ENCODE measurements at places on chromosomes 11 and 22.
A peak's percentile ranks its signal among the peaks of the same experiment; 100 is the strongest.

DNA sequence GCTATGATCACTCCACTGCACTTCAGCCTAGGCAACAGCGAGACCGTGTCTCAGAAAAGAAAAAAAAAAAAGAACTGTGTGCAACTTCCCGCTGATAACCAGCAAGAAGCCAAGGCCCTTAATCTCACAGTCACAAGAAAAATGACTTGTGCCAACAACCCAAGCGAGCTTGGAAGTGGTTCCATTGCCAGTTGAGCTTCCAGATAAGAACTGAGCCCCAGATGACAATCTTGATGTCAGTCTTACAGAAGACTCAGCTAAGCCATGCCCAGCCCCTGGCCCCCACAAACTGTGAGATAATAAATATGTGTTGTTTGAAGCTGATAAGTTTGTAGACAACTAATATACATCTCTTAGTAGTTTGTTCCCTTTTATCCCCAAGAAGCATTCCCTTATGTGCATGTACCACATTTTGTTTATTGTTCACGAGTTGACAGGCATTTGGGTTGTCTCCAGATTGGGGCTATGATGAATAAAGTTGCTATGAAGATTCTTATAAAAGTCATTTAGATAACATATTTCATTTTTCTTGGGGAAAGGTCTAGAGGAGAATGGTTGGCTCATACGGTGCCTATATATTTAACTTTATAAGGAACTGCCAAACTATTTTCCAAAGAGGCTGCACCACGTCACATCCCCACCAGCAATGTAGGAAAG lies 85.9 kb downstream of the TIMP3 start:
- no peak for DNase-seq

GRCh38 chr11:123080015-123080414 lies 18.1 kb upstream of the HSPA8 start:
- no peak for DNase-seq

DNA sequence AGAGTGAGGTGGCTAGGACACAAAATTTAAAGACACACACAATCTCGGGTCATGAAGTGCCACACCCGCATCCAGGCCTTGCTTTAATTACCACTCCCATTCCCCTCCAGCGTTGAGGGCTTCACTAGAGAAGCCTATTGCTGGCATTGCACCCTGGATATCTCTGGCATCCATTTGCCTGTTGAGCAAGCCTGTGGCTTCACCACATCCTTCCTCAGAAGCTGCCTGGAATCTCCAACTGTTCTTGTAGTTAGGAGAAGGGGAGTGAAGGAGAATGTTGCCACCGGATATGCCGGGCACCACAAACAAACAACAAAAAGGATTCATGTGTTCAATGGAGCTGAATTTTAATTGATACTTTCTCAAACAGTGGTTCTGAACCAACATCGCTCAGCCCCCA lies 34.4 kb upstream of the RCN1 start:
- DNase-seq, result peak; percentile 29

- no peak for DNase-seq
Measured at GRCh38 chr22:19113429-19113828, 8.8 kb downstream of the DGCR2 start.

- no peak for DNase-seq
Measured at GRCh38 chr22:23085351-23085671, 15.0 kb downstream of the GNAZ start.

DNA sequence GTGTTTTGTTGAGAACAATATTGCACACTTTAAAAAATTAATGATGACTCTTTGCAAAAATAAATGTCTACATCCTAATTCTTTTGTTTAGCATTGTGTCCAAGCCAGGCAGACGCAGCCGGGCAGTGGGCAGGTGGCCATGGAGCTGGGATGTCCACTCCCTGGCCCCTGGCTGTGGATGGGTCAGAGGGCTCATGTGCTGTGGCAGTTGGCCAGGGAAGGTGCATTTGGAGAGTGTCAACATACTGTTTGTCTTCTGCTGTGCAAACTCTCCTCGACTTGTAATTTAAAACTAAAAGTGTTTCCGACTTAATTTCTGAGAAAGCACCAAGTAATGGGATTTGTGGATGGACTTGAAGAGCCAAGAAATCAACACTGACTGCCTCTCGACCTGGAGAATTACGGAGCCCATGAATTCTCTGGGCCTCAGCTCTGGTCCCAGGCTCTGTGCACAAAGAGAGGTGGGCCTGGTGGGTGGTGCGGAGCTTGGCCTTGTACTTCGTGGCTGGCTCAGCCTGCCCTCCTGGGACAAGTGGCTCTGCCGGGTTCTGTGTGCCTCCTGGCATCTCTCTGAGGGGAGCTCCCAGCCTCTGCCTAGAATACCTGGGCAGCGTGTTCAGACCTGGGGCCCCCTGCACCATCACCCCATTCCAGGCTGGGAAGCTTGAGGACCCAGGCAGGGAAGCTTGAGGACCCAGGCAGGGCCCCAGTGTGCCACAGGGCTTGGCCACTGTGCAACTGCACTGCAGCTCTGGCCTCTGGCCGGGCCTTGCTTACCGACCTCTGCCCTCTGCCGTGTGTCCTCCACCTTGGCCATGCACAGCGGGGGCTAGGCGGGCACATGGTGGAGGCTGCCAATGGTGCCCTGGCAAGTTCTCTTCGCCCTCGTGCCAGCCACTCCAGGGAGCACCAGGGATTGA lies 46.4 kb downstream of the RTN4R start:
- no peak for DNase-seq

GRCh38 chr11:1113405-1114201 lies 38.9 kb downstream of the MUC2 start:
- DNase-seq, result no peak

GRCh38 chr22:48918585-48919186 lies 909.0 kb downstream of the BRD1 start:
- no peak for DNase-seq

DNA sequence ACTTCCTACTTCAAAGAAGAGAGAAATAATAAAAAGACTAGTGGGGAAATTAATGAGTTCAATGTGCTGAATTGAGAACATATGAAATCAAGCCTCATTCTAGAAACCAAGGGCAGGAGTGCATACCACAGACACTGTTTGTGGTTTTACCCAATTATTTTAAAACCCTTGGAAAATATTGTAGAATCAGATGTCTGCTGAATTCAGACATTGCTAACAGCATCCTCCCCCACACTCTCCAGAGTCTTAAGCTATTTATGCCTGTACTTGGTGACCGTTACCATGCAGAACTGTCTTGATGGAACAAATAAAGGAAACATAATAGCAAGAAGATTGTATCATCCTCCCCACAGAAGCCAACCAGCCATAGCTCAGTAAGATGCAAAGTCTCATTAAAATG lies 850.1 kb downstream of the NTM start:
- DNase-seq, result peak; percentile 28

- no peak for DNase-seq
Measured at GRCh38 chr11:9626496-9627394, 37.1 kb upstream of the SWAP70 start.

DNA sequence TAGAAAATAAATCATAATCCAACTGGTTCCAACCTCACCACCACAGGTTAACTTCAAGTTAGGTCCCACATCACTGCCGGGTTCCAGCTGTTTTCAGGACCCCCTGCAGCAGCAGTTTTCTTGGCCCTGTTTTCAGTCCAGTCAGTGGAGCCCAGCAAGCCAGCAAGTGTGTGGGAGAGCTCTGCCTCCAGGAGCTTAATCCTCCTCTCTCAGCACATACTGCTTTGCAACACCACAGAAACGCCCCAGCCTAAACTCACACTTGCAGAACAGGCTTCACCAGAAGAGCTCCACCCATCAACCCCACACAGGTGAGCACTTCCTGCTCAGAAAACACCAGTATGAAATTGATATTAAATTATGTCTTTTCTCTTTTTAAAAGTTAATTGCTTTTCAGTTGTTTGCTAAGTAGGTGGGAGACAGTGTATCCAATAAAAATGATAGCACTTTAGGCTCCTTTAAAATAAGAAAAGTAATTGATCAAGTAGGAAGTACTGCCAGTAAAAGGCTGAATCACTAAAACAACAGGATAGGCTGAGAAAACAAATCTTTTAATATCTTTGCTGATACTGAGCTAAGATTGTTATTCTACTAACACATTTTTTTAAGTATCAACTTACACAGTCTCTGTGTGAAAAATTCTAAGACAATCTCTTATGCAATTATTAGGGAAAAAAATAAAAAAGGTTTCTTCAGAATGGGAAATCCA lies 81.5 kb upstream of the TP53AIP1 start:
- DNase-seq, result no peak

DNA sequence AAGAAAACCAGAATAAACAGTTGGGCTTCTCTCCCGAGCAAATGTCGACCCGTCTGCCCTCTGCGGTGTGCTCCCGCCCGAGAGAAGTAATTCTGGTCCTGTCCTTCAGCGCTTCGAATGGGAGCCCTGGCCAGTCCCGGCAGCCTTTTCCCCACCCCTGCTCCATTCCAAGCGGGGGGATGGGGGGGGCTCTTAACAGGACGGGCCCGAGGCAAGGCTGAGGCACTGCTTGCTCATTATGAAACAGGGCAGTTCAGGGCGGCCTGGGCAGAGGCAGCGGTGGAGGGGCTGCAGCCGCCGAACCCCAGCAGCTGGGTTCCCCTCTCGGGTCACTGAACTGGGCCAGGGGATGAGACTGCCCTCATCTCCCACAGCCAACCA lies 9.1 kb downstream of the BACE1-AS start:
- peak; percentile 23 for DNase-seq

DNA sequence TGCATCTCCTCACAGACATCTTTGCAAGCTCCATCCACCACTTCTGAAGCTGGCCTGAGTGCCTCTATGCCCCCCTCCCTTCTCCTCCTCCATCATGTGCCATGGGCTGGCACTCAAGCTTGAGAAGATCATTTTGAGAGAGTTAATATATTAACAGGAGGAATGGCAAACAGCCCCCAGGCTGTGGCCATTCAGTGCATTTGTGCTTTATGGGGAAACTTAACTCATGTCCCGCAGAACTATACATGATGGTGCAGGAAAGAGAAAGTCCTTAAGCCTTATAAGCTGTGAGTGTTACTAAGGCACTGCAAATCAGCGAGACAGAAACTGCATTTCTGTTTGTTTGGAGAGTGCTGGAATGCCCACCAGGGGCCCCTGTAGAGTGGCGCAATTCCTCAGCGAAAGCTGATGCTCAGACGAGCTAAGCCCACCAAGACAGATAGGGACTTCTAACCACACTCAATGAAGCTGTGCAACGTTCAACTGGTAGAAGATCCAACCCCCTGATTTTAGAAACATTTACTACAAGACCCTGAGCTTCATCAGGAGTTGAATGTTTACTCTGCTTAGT lies 26.8 kb upstream of the PHLDA2 start:
- no peak for DNase-seq

DNA sequence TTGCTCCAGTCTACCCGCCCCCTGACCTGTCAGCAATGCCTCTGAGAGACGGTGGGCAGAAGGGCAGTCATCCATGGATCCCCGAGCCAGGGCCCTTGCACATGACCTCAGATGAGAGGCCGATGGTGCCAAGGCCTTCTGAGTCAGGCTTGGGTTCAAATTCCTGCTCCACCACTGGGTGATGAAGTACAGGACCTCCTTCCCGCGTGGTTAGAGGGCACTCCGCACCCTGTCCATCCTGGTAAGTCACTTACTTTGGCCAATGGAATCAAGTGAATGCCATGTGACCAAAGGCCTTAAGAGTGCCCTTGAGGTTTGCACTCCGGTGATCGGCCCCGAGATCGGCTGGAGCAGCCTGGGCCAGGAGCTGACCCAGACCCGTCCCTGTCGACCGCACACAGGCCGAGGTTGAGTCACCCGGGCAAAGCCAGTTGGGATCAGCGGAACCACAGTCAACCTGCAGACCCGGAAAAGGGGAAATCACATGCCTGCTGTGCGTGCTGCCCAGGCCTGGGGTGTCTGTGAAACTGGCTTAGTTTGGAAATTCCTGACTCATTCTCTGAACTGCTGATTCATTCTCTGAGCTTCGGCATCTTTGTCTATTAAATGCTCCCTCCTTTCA lies 48.9 kb downstream of the RTL6 start:
- DNase-seq, result peak; percentile 97

Data from EL (cell line).